ENCODE measurements at places on chromosomes 16 and 17. TPM values are rescaled to one million over a fixed set of nuclear protein-coding genes. Genes with fewer than 3 reads are reported as not detected.
A peak's percentile ranks its signal among the peaks of the same experiment; 100 is the strongest.

DNA sequence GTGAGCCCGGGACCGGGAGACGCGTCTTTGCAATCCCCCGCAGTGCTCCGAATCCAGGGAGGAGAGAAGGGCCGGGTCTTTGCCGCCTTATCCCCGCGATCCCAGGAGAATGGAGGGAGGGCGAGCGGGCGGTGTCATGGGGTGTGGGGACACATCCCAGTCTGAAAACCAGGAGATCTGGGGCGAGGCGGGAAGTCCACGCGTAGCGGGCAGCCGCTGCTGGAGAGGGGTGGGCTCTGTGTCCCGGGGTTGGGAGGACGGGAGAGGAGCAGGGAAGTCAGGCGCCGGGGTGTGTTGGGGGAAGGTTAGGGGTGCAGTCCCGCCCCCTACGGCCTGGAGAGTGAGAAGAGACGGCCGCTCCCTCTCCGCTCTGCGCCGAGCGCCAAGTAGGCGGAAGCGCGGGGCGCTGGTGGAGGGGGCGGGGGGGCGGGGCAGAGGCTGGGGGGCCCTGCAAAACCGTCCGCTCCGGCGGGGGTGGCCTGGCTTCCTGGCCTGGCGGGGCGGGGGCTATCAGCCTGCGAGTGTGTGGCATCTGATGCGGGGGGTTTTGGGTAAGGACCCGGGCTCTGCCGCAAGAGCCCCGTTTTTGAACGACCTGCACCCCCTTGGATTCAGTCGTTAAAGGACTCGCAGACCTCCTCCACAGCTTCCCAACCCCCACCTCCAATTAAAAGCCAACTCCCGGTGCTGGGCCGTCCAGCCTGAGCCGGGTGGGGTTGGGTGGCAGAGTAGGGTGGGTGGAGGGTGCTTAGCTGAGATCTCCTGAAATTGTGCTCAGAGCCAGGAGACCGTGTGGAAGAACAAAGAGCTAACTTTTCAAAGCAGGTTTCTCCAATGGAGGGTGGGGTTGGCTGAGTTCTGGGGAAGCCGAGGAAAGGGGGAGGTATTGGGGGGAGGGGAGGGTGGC, 654 bp downstream of the LASP1 start:
- DNase-seq = peak; percentile 45

GRCh38 chr17:27485125-27485524, 28.9 kb downstream of the KSR1 start:
- DNase-seq = no peak

DNA sequence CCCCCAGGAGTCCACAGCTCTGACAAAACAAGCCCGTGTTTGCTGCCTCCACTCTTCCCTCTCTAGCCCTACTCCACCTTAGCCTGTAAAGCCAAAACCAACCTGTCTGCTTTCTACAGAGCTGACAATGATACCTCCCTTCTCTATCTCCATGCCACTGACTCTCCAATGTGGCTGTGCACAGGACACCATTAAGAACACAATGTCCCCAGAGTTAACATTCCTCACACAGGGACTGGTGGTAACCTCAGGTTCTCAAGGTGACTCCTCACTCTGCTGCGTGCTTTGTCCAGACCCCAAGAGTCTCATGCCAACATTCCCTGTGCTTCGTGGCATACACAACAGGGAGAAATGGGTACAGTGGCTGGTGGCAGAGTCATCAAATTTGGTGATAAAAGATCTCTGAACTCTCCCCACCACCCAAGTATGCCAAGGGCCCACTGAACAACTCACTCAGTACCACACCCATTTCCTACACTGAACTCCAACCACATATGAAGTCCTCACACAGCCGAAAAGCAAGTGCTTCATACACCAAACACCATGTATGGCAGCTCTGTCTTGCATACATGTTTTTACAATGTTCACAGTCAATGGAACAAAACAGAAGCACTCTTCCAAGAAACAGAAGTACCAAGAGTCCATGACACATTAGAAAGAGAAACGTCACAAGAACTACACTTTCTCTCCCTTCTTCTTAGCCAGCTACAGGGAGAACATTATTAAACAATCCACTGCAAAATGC, 21.1 kb downstream of the CSNK2A2 start:
- no peak for DNase-seq

GRCh38 chr17:50199803-50200456, 1.5 kb downstream of the COL1A1 start:
- peak; percentile 79 for DNase-seq

- DNase-seq = no peak
These were observed 12.9 kb upstream of the CRISPLD2 start for GRCh38 chr16:84806890-84807258.

DNA sequence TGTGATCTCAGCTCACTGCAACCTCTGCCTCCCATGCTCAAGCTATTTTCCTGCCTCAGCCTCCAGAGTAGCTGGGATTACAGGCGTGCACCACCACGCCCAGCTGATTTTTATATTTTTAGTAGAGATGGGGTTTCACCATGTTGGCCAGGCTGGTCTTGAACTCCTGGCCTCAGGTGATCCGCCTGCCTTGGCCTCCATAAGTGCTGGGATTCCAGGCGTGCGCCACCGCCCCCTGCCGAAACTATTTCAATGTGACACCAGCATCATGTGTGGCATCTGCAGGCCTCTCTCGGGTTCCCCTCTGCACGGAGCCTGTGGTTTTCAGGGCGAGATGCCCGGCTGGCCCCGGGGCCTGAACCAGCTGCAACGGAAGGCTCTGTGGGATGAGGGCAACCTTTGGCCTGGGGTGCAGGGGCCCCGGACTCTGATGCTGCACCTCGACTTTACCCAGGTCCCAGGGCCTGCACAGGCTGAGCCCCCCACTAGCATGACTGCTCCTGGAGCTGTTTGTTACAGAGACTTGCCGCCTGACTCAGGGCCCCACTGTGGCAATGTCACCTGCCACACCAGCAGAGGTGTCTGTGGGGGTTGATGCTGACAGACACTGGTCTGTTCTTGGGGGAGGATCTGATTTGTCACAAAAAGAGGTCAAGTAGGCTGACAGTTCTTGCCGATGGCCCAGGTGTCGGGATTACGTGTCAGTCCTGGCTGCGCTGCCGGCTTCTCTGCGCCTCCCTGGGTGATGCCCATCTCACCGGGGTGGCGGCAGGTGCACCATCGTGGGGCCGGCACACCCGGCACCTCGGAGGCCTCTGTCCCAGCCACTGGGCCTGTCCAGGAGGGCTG, 8.6 kb upstream of the TEX19 start:
- DNase-seq = no peak

DNA sequence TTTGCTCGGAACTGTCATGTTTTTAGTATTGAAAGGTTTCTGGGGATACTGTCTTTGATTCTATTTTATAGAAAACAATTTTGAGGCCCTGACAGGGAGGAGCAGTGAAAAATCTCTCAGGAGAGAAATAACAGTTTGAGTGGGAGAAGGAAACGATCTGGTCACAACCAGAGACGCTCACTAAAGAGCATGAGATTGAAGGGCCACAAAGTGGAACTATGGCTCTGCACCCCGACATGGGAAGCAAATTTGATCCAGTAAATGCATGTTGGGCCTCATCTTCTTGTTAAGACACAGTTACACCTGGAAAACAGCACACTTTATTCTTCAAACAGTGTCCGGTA, 492 bp downstream of the ERAL1 start:
- no peak for DNase-seq

GRCh38 chr17:57352665-57353175, 96.4 kb downstream of the MSI2 start:
- DNase-seq = no peak

- no peak for DNase-seq
These were observed 2.3 kb downstream of the VTN start for GRCh38 chr17:28367641-28368305.

Gene FNDC8
- total RNA-seq = not detected

Gene SNAI3
- total RNA-seq = 0.69 TPM

Gene C17orf67
- total RNA-seq = 3.8 TPM

Gene PERCC1
- total RNA-seq = not detected
